ENCODE measurements at places on chromosomes 3 and 15.
A peak's percentile ranks its signal among the peaks of the same experiment; 100 is the strongest.

- no peak for DNase-seq
Observed at GRCh38 chr15:96303503-96304056, 26.9 kb upstream of the NR2F2 start.

DNA sequence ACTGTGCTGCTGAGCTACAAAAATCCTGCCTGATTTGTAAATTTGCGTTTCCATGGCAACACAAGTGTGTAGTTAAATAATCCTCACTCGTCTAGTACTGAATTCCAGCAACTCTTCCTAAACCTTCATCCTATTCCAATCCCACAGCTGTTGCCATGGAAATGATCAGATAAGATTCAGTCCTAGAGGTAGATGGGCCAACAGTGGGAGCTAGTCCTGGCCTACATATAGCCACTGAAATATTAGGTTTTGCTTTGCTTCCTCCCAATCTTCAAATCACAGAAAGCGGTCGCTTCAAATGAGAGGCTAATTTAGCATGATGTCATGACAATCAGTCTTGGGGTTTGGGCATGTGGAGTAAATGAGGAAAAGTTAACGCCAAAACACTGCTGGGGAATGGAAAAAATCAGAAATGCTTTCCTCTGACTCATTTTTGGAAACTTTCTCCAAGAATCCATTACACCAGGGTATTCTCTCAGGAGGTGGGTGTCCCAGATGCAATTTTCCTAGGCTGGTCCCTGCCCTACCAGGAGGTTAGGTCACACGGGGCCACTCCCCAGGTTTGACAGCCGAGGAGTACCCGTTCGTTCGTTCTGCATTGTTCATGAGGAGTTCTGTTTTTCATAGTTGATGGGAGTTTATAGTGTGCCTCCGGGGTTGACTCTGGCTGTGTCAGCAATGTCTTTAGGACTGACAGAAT, 159.2 kb upstream of the SLCO3A1 start:
- no peak for DNase-seq

- peak; percentile 85 for DNase-seq
Observed at GRCh38 chr3:196604548-196604947, 34.9 kb upstream of the NRROS start.

DNA sequence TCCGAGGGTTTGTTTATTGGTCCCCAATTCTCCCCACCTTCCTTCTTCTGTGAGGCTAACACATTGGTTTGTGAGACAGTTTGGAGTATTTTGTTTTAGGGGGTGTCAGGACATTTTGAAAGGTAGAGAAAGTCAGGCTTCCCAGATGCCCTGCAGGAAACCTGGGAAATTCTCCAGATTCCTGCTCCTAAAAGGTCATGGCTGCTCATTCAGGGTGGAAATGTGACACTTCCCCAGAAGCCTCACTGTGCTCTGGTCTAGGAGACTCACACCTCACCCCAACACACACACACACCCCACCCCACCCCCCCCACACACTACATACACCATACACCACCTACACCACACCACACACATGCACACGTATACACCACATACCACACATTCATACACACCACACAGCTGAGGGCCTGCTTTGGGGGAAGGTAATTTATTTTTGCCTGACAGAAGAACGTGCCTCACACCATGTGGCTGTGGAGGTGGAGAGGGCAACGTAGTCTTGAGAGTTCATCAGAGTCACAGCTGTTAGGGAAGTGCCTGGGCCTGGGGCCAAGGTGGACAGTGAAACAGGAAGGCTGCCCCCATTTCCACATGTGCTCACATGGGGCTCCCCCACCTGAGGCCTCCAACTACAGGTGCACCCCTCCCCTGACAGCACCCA, 40.4 kb upstream of the LIMD1 start:
- no peak for DNase-seq

- DNase-seq, result no peak
Observed at GRCh38 chr3:96334779-96335178, 479.6 kb upstream of the EPHA6 start.

- DNase-seq, result no peak
Observed at GRCh38 chr3:122770521-122771202, 23.0 kb downstream of the HSPBAP1 start.

- DNase-seq, result no peak
Observed at GRCh38 chr3:153866901-153867300, 254.3 kb upstream of the ARHGEF26 start.

- no peak for DNase-seq
Observed at GRCh38 chr3:31227131-31227562, 305.6 kb upstream of the STT3B start.

DNA sequence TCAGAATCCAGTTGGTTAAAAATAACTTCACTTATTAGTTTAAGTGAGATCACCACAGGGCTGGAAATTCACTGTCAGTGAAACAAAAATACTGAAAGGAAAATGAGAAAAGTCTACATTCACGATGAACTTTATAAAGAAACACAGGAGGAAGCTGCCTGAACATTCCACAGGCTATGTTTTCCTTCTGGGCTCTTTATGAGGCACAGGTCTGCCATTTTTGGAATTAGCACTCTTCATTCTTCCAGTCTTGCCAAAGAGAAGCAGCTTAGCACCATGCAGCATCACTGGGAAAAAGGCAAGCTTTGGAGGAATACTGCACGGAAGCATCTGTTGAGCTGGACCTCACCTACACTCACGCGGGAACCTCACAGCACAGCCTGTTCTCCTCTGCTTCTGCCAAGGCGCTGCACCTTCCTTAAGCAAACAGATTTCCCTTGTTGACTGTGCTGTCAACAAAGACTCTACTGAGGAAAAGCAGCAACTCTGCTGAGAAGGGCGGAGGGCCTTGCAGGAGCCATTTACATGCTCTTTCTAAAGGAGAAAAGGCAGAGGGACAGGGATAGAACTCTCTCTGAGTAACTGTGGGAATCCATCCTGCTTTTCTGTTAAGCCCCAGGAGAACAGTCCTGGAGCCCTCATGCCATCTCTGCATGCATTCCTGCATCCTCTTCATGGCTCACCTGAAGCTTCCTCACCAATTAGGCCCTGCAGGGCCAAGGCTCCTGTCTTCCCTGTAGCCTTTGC, 15.7 kb downstream of the SUSD5 start:
- no peak for DNase-seq

DNA sequence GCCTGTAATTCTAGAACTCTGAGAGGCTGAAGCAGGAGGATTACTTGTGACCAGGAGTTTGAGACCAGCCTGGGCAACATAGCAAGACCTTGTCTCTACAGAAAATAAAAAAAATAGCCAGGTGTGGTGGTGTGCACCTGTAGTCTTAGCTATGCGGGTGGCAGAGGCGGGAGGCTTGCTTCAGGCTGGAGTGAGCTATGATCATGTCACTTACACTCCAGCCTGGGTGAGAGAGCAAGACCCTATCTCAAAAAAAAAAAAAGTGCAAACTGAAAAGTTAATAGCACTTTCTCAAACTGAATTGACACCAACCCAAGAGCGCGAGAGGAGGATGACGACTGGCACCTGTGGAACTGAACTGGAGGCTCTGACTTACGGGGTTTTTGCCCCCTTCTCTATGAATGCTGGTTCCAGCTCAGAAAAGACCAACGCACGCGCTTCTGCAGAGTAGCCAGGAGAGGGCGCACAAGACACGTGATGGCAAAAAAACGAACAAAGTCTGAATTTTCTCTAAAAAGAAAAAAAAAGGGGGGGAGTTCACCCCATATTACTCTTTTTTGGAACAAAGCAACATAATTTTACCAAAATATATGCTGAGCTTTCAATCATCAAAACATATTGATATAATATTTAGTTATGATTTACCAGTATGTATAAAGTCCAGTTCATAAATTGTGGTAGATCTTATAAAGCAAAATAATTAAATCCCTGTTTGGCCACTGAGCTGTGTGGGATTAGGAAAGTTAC, 23.7 kb downstream of the CFAP92 start:
- DNase-seq, result peak; percentile 64

GRCh38 chr3:52046186-52046901, 10.0 kb downstream of the DUSP7 start:
- DNase-seq, result no peak

GRCh38 chr3:8983591-8983990, 20.3 kb upstream of the RAD18 start:
- DNase-seq, result no peak

- DNase-seq, result no peak
Observed at GRCh38 chr3:111197485-111197884, 125.9 kb downstream of the NECTIN3 start.

GRCh38 chr3:115943579-115943978, 320.3 kb downstream of the GAP43 start:
- DNase-seq, result no peak

DNA sequence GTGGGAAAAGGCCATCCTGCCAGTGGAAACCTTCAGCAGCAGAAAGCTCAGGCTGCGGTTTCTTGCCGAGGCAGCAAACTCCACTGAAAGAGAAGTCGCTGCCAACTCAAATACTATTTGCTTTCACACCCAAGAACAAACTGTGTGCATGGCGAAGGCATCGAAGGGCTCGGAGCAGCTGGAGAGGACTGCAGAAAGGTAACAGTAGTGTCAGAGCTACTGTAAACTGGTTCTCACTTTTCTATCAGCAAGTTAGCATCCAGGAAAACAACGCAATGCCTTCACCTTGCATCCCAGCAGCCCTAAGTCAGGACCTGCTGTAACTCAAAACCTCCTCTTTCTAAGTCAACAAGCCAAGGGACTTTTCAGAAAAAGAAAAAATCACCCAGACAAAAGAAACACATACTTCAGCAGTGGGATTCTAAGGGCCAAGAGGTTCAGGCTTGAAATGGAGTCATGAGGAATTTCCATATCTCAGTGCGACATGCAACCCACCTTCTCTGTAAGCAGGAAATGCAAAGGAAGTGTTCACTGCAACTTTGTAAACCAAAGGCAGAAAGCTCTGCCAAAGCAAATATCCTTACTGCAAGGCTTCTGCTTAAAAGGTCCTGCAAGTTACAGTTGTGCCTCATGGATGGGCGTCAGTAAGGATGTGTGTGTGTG, 193.5 kb downstream of the FOXP1 start:
- DNase-seq, result no peak

- DNase-seq, result no peak
Observed at GRCh38 chr15:74488776-74489175, 27.8 kb upstream of the UBL7 start.

DNA sequence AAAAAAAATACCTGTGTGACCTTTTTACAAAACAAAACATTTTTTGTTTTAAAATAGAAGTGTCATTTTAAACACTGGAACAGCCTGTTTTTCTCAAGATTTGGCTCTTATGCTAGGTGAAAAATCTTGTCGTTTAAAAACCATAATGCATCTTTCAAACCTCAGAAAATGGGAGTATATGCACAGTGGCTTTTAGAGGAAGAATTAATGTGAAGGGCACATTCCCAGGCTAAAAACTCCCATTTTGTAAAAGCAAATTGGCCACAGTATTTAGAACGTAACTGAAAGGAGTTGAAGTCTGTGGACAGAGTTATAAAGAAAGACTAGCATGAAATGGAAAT, 190.0 kb downstream of the OSBPL10 start:
- no peak for DNase-seq

DNA sequence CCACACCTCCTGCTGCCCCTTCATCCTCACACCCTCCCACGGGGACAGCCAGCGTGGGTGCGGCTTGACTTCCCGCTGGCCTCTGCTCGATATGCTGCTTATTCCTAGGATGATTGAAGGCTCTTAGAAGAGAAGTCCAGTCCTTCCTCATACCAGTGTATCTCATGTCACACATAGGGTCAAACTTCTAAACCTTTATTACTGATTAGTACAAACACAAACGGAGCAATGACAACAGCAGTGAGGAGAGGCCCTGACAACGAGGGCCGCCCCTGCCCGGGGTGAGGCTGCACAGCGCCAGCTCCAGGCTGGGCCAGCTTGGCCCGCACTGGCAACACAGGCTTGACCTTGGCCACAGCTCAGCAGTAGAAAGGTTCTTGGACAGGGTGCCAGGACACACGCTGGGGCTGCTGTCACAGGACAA, 3.7 kb downstream of the CIB1 start:
- DNase-seq, result no peak

- no peak for DNase-seq
Observed at GRCh38 chr3:145815707-145816413, 345.1 kb downstream of the PLOD2 start.

- DNase-seq, result no peak
Observed at GRCh38 chr15:47422881-47423665, 294.2 kb upstream of the SEMA6D start.

DNA sequence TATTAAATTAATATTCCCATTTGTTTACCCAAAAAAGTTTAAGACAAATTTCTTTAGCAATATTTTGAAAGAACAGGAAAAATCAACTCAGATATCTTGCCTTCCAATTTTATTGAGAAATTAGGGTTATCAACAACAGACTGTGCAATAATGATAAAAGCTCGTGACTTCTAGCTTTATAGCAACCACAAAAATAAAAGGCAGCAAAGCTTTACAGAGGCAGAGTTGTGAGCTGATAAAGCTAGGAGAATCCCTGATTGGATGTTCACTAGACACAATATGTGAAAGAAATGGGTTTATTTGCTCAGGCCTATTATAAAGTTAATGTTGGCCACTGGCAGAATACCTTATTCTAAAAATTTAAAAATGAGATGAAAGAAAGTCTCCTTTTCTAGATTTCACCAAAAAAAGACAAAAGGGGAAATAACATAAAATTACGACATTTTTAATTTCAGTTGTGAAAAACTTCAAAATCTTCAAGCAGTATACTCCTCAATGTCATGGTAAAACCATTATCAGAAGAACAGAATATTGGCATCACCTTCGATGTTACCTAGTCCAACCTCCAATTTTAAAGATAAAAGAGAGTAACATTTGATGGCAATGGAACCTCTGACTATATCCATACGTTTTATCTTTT, 2.8 kb downstream of the VPS13C start:
- DNase-seq, result no peak

DNA sequence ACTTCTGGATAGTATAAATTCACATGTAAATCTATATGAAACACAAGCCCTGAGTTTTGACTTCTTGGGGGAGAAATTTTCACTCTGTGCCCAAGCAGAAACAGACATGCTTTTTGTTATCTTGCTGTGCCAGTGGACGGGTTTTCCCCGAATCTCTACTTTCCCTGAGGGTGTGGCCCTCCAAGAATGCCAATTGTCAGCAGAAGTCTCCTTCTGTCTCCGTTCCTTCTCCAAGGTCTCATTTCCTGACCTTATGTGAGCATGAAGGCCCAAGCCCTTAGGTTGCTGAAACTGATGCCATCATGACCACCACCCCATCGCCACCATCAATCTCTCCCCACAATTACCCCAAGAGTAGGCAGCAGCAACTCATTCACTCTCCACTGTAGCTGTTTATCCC, 253.8 kb downstream of the XXYLT1 start:
- no peak for DNase-seq

DNA sequence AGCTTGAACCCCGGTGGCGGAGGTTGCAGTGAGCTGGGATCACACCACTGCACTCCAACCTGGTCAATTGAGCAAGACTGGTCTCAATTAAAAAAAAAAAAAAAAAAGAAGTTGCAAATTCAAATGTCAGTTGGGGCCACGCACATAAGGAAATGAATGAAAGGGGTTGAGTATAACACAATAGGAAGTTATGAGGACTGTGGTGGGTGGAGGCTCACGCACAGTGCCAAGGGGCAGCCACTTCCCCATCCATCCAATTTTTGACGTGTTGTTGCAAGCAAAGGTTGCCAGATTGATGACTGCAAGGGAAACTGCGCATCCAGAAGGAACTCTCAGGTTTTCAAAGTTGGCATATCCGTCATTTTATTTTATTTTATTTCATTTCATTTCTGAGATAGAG, 532.2 kb downstream of the NTRK3 start:
- DNase-seq, result no peak

- DNase-seq, result no peak
Observed at GRCh38 chr15:46278062-46278461, 643.2 kb downstream of the SQOR start.

- DNase-seq, result no peak
Observed at GRCh38 chr3:195075941-195076875, 194.8 kb downstream of the XXYLT1 start.

GRCh38 chr3:13042715-13043271, 30.4 kb downstream of the IQSEC1 start:
- no peak for DNase-seq

GRCh38 chr15:87326269-87326668, 930.3 kb downstream of the NTRK3 start:
- DNase-seq, result no peak
